ENCODE measurements at places on chromosomes 3 and 15.

DNA sequence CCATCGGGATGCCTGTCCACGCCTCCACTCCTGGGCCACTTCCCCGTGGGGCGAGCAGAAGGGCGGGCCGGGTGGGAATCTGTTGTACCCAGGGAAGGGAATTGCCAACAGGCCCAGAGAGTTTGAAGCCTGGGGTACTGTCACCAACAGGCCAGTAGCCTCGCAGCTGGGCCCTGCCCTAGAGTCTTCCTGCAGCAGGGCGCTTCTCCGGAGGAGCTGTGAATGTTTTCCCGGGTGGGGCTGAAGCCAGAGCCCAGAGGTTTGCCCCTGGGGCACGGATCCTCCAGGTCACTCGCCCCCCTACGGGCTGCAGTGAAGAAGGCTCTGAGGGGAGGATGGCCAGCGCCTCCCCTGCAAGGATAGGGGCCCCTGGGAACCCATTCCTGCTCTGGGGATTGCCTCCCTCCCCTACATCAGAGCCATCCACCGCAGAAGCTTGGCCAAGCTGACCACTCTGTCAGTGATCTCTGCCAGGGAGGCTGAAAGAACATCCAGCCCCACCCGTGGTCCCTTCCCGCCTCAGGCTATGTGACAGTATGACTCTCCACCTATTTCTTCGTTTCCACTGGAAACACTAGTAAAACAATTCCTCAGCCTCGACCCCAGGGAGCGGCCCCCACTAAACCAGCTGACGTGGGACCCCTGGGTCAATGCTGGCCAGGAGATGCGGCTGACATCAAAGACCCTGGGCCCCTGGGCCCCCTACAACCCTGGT lies 16.8 kb downstream of the CIDEC start:
- no peak for DNase-seq

DNA sequence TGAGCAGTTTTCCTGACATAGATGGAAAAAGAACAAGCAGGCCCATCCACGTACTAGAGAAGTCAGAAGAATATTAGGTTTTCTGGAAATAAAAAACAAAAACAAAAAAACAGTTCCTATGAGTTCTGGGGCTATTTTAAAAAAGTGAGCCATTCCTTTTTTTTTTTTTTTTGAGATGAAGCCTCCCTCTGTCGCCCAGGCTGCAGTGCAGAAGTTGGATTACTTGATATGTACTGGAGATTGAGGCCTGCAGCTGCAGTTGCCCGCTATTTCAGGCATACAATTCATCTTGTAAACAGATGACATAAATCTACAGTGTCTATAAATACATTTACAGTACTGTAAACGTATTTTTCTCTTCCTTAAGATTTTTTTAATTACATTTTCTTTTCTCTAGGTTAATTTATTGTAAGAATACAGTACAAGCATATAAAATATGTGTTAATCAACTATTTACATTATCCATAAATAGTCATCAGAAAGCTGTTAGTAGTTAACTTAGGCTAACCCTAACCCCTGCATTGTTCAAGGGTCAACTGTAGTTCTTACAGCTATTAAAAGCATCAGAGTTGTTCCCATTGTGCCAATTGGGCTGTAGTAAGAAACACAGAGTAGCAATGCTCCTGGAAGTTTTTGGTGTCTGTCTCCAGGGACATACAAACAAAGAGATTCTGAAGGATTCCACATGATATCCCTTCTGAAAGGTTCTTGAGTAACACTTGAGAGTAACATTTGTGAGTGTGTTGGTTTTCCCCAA lies 11.2 kb upstream of the ACTL6A start:
- DNase-seq = no peak

- DNase-seq = no peak
These were observed 36.8 kb upstream of the TCAIM start for GRCh38 chr3:44301746-44302145.

DNA sequence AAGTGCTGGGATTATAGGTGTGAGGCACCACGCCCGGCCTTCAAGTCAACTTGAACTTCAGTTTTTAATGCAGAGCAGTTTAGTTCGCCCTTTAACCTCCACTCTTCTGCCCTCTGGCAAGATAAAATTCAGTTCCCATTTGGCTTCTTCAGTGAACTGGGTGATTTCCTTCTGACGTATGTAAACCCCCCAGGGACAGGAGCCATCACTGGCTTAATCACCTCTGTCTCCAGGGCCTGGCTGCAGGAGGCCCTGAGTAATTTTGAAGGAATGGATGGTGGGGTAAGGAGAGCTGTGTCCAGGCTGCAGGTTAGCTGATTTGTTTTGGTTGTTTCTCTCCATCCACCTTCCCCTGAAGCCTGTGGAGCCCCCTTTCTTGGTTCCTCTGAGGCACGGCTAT lies 11.9 kb downstream of the MCM2 start:
- no peak for DNase-seq

GRCh38 chr3:12175844-12176453 lies 17.2 kb upstream of the TIMP4 start:
- peak; percentile 78 for DNase-seq

- DNase-seq = no peak
These were observed 53.7 kb downstream of the NMD3 start for GRCh38 chr3:161274691-161275298.

- no peak for DNase-seq
These were observed 187.9 kb downstream of the AKAP13 start for GRCh38 chr15:85568261-85568808.

DNA sequence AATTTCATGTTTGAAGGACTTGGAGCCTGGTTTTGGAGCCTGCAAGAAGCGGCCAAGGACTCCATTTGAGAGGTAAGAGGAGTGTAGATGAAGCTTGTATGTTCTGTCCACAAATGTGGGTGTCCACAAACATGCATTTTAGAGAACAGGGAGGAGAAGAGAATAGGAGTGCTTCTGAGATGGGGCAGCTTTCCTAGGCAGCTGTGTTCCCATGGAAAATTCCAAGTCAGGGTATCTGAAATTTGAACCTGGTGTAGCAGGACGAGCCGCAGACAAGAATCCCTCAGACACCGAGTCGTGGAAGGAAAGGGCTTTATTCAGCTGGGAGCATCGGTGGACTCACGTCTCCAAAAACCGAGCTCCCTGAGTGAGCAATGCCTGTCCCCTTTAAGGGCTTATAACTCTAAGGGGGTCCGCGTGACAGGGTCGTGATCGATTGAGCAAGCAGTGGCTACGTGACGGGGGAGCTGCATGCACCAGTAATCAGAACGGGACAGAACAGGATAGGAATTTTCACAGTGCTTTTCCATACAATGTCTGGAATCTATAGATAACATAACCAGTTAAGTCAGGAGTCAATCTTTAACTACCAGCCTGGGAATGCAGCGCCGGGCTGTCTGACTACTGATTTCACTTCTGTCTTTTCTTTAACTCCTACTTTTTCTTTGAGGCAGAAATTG lies 71.4 kb upstream of the WDR72 start:
- DNase-seq = no peak

DNA sequence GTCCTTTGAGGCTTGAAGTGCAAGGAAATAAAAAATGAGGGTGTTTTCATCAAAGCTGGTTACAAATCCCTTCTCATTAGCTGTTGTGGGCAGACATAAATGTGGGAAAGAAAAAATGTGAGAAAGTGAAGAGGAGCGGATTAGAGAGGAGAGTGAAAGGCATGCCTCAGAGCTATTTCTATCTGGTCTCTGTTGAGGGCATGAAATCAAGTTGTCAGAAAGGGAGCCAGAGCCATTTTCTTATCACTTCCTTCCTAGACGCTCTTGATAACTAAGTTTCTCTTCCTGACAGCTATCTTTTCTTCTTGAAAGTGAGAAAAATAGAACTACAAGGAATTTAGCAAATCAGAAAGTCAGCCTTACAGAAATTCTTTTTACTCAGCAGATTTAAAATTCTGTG lies 20.8 kb upstream of the CAPN3 start:
- no peak for DNase-seq

GRCh38 chr3:8882642-8883041 lies 80.6 kb downstream of the RAD18 start:
- DNase-seq = no peak

DNA sequence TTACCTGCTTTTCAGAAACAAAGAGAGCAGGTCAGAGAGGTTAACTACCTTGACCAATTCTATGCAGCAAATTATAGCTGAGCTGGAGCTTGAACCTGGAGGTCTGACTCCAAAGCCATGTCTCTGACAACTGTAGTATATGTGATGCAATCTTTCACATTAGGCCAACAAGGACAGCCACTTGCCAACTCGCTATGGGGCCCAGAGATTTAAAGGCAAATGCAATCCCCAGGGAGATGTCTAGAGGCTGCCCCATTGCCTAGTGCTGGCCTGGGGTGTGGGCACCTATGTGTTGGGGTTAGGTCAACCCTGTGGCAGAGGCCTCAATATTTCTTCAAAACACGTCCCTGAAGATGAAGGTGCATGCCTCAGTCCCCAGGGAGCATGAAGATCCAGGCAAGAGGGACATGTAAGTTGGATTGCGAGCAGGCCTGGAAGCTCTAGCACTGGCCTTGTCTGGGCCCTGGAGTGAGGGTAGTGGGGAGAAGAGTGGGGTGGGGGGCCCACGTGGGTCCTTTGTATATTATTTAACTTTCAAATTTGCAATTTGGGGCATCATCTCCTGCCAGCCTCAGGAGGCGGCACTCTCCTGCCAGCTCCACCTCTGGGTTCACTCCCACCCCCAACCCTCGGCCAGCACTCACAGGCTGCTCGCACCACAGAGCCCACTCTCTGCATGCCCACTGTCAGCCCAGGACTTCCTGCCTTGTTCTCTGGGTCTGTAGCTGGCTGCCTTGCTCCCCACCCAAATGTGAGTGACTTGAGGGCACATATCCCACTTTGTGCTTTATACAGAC lies 64.3 kb downstream of the SLC12A8 start:
- DNase-seq = no peak

GRCh38 chr15:77221174-77221573 lies 150.3 kb upstream of the TSPAN3 start:
- DNase-seq = no peak

DNA sequence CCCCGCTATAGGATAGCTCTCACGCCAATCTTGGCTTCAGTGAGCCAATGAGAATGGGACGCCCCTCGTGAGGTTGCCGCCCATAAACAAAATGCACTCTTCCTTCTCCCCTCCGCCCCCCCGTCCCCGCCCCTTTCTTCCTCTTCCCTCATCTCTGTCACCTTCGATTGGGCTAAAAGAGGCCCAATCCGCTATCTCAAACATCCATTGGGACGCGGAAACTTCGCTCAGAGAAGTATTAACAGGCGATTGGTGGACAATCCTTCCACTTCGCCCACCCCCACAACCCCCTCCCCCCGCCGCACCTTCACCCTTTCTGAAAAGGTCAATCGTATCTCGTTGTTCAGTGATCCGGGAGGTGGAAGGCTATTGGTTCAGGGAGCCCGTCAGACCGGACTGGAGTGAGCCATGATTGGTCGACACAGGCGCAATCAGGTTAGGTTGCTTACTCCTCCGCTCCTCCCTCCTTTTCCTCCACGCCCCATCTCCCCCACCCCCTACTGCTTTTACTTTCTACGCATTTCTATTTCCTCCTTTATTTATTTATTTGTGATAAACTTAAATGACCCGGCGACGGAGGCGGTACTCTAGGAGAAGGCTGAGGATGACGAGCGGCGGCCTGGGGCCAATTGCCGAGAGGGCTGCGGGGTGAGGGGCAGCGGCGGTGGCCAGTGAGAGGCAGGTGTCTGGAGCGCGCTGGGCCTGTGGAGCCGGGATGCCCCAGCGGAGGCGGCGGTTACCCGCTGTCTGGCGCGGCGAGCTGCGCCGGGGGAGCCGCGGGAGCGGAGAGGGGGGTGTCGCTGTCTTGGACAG lies 447 bp upstream of the ZBTB20 start:
- peak; percentile 98 for DNase-seq

DNA sequence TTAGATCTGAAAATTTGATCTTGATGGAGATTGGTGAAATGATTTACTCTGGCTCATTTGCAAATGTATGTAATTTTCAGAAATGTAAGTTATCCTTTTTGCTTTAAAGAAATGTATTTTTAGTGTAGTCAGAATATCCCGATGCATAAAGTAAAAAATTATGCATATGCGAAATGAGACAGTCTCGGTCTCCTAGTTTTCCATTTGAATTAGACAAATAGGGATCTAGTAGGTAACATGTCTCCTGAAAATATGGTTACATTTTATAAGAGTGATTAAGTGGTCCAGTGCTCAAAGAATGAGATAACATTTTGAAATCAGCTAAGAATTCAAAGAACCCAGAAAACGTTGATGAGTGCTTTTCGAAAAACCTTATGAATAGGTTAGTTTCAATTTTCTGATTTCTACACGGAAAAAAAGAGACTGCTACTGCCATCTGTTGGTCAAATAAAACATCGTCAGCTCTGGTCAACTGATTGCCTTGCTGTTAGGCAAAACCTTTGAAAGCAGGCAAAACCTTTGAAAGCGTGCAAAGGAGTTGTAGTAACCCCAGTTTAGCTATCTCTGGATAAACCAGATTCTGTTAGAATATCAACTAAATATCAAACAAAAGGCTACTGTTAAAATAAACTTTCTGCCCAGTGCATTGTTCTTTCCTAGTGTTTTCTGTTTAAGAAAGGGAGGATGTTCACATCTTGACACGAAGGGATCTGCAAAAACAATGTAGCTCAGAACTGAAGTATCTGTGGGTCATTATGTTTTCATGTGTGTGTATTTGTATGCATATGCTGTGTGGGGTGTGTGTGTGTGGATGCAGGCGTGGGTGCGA lies 59.3 kb upstream of the CHMP2B start:
- DNase-seq = no peak

- DNase-seq = no peak
These were observed 2.0 kb downstream of the SLC22A13 start for GRCh38 chr3:38267662-38268061.

- DNase-seq = no peak
These were observed 28.9 kb downstream of the DENND4A start for GRCh38 chr15:65762914-65763787.

DNA sequence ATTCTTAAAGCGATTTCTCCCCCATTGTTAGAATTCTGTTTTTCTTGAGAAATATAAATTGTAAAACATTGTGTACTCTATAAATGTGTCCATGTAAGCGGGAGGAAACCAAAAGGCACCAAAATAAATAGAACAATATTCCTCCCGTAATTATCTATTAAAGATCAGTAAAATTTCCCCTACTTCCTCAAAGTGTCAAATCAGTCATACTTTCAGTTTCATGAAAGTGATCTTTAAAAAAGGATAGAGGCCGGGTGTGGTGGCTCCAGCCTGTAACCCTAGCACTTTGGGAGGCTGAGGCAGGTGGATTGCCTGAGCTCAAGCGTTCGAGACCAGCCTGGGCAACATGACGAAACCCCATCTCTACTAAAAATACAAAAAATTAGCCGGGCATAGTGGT lies 278.9 kb downstream of the MECOM start:
- no peak for DNase-seq

Data from left forelimb (tissue), 1 donor.